ENCODE measurements at places on chromosomes 1 and 21.

- DNase-seq: peak; percentile 62
Measured at GRCh38 chr1:110312188-110313121, 26.7 kb upstream of the RBM15 start.

- no peak for DNase-seq
Measured at GRCh38 chr1:202162047-202162417, 1.6 kb upstream of the PTPN7 start.

GRCh38 chr1:172255223-172255560 is 165.3 kb upstream of the C1orf105 start:
- DNase-seq: no peak

DNA sequence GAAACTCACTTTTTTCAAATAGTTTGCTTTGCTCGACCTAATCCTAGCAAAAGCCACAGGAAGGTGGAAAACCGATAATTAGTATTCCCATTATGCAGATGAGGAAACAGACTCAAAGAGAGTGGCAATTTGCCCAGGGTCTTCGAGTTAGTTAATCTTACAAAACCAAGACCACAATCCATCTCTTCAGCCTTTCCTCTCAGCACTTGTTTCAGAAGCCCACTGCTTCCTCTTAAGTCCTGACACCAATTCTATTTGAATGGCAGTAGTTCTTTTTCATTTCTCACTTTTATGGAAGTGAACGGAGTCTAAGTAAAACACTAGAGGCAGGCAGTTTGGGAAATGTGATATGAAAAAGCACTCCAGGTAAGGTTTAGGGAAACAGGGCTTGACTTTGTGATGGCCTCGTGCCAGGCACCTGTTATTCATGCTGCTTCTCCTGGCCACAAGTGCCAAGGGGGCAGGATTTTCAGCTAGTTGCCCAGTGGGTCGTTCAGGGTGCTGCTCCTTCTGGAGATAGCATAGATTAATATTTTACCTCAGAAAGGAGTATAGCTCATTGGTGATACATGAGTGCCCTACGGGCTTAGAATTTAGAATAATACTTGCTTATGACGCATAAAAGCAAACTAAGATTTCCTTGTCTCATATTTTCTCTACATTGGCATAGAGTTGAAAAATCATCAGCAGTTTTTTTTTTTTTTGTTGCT is 76.6 kb upstream of the NRIP1 start:
- DNase-seq: no peak

DNA sequence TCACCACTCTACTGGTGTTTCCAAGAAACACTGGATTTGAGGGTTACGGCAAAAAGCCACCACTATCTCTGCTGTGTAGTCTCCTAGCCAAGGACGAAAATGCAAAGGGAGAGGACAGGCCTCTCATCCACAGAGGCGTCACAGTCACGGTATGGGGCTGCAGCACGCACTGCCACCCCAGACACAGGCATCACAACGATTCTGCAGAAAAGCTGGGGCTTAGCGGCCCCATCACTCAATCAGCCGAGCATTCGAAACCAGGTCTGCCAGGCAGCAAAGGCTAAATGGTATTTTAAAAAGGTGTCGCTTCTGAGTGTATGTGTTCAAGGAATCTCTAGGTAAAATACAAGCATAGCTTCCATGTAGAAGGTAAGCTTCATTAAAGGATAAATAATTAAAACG is 1.4 kb downstream of the RIPK4 start:
- DNase-seq: no peak

DNA sequence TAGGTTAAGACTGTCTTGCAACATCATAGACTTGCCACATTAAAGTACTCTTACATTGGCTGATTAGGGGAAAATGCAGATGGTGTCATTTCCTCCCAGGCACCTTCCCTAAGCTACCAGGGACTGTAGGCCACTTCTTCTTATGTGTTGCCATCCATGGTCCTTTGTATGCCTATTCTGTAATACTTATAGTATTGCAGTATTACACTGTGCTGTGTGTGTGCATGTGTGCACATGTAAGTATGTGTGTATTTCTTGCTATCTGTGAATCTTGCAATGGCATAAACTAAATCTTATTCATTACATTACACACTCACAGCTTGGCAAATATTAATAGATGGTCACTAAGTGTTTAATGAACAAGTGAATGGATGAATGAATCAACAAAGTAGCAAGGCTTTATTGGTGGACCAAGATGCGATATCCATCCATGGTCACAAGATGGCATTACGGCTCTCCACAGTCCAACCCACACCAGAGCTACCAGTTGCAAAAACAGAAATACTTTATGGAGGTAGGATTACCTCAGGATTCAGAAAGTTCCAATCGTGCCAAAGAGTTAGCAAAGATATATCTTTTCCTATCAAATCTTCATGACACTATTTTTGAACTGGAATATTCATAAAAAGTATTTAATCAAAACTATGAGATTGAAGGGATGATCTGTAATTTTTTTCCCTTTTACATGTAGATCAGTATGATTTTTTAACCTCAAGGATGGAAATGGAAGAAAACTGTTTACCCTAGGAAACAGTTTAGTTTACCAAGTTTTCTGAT is 160.2 kb downstream of the DENND1B start:
- no peak for DNase-seq

DNA sequence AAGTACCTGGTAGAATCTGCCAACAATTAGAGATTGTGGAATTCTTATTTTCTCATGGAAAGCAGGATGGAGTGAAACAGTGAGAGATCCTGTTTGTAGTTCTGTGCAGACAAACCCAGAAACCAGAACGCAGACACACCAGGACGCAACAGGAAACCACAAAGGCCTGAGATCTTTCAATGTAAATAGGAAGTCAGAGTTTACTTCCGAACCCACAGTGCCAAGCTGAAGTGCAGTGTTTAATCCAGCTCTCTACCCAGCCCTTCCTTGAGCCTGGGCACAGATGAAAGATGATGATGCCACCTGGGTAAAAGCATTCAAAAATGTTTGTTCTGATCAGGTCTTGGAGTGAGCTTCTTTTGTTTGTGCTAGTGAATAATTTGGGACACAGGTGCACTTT is 244.2 kb upstream of the HOOK1 start:
- DNase-seq: no peak

DNA sequence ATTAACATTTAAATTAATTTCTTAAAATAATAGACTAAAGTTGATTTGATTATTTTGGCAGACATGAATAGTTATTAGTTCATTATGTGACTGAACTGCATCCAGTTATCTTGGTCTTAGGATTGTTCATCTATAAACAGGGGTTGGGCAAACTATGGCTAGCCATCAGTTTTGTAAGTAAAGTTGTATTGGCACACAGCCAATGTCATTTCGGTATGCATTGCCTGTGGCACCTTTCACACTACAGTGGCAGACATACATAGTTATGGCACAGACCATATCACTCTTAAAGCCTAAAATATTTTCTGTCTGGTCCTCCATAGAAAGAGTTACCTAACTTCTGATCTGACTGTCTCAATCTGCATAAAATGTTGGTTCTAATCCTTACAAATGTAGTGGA is 27.2 kb downstream of the ADGRL2 start:
- no peak for DNase-seq

DNA sequence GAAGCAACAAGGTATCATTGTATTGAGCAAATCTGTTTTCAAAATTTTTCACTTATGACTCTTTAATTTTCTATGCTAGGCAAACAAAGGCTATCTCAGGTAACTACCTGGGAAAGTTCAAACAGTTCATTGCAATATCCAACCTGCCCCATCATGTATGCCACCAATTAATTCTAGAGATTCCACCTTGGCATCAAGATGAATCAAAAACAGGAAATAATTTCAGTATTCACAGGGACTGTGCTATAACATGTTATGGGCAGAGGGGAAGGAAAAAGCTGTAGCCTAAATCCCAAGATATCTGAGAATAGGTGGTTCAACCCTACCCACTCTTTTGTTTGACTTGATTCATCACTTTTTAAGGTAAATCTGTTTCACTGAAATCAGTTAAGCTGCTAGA is 67.5 kb upstream of the SH3GLB1 start:
- no peak for DNase-seq

DNA sequence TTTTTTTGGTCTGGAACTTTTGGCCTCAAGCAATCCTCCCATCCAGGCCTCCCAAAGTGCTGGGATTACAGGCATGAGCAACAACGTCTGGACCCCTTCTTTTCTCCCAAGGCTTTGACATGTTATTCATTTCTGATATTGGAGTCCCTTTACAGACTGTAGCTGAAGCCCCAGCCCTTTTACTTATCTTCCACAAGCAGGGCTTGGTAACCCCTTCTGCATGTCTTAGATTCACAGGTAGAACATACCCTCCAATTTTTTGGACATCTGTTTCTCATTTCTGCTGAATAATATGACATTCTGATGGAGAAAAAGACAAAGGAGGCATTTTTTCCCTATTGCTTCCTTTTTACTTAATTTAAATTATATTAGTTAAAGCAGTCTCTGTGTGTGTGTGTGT is 39.2 kb upstream of the RGS21 start:
- DNase-seq: no peak

DNA sequence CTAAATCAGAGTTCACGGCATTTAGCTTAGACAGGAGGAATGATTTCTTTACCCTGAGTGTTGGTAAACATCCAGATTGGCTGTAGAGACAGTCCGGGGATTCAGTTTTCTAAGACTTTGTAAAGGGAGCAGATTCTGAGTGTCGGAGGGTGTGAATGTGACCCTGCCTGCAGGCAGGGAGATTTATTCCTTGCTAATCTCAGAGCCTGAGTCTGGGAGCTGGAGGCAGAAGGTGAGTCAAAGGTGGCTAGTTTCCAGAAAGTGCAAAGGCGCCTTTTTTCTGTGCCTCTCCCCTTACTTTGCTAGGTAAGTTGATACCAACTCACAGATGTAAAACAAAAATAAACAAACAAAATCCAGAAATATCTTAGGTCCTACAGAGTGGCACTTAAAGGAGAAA is 11.7 kb downstream of the ATP1B1 start:
- no peak for DNase-seq

Data from stimulated activated CD8-positive, alpha-beta memory T cell treated with anti-CD3 and anti-CD28 coated beads, Interleukin-2, amount 100 ng/mL, for 48 hours (primary cell).